ENCODE measurements at places on chromosomes 16 and 17. TPM values are rescaled to one million over a fixed set of nuclear protein-coding genes. Genes with fewer than 3 reads are reported as not detected.

Gene SCARF1
- 0.33 TPM for total RNA-seq

Gene HID1
- total RNA-seq, result 7.8 TPM

Gene SYT17
- total RNA-seq, result 13.3 TPM

Gene RAB34
- 237 TPM for total RNA-seq

Gene PRSS8
- 0.24 TPM for total RNA-seq

Gene TNS4
- total RNA-seq, result 86.7 TPM

Gene PSMD11
- 184 TPM for total RNA-seq

Gene GRB2
- 94.4 TPM for total RNA-seq

Gene NPIPA3
- 1.0 TPM for total RNA-seq

Gene TBC1D3I
- 0.15 TPM for total RNA-seq

Gene ACSM3
- 4.5 TPM for total RNA-seq

Gene KCNG4
- not detected for total RNA-seq

Gene ABAT
- 0.46 TPM for total RNA-seq

Gene CHST6
- 0.07 TPM for total RNA-seq

Gene NPIPA5
- total RNA-seq, result 5.5 TPM

Gene LASP1
- total RNA-seq, result 243 TPM

Gene SMTNL2
- 0.42 TPM for total RNA-seq

Gene PPM1E
- 0.09 TPM for total RNA-seq

Gene CD68
- total RNA-seq, result 34.0 TPM

Gene WFDC1
- not detected for total RNA-seq

Gene OR2C1
- not detected for total RNA-seq

Gene TNRC6A
- 25.7 TPM for total RNA-seq

Gene ACADVL
- total RNA-seq, result 441 TPM

Gene RND2
- 0.15 TPM for total RNA-seq

Gene WNT9B
- total RNA-seq, result not detected

Gene KRT14
- 0.30 TPM for total RNA-seq

Gene KRT23
- 0.08 TPM for total RNA-seq

Gene KRTAP3-1
- total RNA-seq, result not detected

Gene NTN3
- total RNA-seq, result not detected

Gene GGT6
- not detected for total RNA-seq

Gene ZFP3
- total RNA-seq, result 0.89 TPM

Gene SLC2A4
- 0.13 TPM for total RNA-seq

Gene NPIPB5
- total RNA-seq, result 29.2 TPM

Gene ANKRD40CL
- total RNA-seq, result not detected

Gene ASGR2
- total RNA-seq, result not detected

Gene MYH13
- not detected for total RNA-seq

Gene CACNG3
- total RNA-seq, result not detected

Gene CDH1
- total RNA-seq, result 4.9 TPM
